Stimulated activated naive CD4-positive, alpha-beta T cell treated with Interleukin-2 at 50 U/mL for 16 hours (primary cell): ENCODE measurements at places on chromosomes 1 and 21.

GRCh38 chr21:38807986-38808385 lies 2.3 kb downstream of the ETS2 start:
- no peak for DNase-seq

- DNase-seq: peak; percentile 22
Measured at GRCh38 chr1:31617916-31618746, 642 bp downstream of the HCRTR1 start.

- DNase-seq: no peak
Measured at GRCh38 chr1:64936956-64937355, 29.4 kb downstream of the JAK1 start.

- DNase-seq: no peak
Measured at GRCh38 chr1:156336242-156336641, 1.9 kb downstream of the CCT3 start.

- no peak for DNase-seq
Measured at GRCh38 chr1:114102136-114102535, 51.5 kb downstream of the SYT6 start.

DNA sequence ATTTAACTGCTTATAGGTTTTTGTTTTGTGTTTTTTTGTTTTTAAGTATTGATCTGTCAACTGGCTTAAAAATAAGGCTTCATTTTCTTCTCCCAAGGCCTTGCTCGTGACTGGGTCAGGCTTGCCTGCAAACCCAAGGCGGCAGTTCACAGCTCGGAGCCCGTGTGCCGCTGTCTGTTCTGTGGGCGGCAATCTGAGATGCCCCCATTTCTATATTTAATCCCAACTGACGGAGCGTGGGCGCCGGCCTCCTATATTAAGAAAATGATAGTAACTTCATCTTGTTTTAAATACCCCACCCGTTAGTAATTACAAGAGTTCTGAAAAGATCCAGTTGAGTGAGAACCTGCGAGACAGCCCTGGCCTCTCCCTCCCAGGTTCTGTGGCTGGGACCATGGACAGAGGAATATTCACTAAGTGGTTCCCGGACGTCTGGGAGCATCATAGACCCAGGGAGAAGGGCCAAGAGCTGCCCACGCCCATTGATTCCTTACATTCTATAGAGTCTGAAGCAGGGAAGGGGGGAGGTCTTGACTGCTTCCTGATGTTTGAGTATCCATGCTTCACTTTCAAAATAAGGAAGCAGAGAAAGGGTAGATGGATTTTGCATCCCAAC lies 42.6 kb upstream of the GPR153 start:
- DNase-seq: no peak

- DNase-seq: no peak
Measured at GRCh38 chr1:7008975-7009740, 223.9 kb downstream of the CAMTA1 start.

DNA sequence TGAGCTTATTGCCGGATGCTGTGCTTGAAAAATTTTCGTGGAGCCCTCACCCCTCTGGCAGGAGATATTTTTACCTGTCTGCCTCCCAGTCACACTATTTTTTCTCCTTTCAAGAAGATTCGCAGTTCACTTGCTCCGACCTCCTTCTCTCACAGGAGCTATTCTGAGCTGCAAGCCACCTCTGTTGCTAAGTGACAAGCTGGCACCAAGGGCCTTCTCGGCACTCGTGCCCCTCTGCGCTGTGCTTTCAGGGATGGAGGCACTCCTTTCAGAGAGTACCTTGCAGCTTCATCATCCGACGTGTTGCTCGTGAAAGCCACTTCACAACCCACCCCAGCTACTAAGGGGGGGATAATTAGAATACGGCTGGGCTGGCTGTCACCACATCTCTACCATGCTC lies 11.6 kb downstream of the SLC6A17 start:
- no peak for DNase-seq

DNA sequence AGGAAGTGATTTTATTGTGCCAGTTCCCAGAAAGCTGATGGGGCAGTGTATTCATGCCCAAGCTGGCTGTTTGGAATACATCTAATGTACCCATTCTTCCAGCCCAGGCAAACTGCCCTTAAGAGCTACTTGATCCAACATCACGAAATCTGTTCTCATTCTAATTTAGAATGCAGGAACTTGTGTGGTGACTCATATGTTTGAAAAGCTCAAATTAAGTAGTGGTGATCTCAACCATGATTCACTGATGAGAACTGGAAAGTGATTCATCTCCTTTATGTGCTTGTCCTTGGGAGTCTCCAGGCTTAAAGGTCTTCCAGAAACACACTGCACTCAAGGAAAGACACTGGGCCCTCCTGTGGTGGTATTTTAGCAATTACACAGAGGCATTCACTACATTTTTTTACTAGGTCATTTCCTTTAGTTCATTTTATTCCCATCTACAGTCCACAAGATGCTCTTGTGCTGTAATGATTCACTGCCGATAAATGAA lies 65.4 kb downstream of the RPE65 start:
- DNase-seq: no peak

DNA sequence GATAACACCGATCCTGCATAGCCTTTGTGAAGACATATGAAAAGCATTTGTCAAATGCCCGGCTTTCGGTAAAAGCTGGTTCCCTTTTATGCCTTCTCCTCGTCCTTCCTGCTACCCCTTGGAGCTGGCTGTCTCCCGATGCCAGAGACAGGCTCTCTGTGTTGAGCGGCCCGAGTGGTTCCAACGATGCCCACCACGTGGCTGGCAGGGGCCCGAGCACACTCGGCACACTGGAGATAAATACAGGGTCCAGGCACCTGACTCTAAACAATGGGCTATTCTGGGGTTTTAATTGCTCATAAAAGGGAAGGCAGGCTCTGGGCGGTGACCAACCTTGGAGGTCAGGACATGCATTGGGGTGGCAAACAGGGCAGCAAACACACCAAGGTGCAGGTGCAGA lies 207.1 kb downstream of the HIVEP3 start:
- DNase-seq: no peak

- no peak for DNase-seq
Measured at GRCh38 chr1:189619682-189620332, 857.9 kb downstream of the BRINP3 start.
